Stimulated activated CD4-positive, alpha-beta T cell treated with anti-CD3 and anti-CD28 coated beads, Interleukin-12 subunit alpha, Interleukin-12 subunit beta, amount 100 ng/mL, for 24 hours (primary cell): ENCODE measurements at places on chromosomes 5 and 9.

GRCh38 chr9:134604834-134605233 lies 36.8 kb upstream of the COL5A1 start:
- DNase-seq: no peak

- no peak for DNase-seq
Observed at GRCh38 chr5:161378701-161379100, 167.8 kb downstream of the GABRB2 start.

DNA sequence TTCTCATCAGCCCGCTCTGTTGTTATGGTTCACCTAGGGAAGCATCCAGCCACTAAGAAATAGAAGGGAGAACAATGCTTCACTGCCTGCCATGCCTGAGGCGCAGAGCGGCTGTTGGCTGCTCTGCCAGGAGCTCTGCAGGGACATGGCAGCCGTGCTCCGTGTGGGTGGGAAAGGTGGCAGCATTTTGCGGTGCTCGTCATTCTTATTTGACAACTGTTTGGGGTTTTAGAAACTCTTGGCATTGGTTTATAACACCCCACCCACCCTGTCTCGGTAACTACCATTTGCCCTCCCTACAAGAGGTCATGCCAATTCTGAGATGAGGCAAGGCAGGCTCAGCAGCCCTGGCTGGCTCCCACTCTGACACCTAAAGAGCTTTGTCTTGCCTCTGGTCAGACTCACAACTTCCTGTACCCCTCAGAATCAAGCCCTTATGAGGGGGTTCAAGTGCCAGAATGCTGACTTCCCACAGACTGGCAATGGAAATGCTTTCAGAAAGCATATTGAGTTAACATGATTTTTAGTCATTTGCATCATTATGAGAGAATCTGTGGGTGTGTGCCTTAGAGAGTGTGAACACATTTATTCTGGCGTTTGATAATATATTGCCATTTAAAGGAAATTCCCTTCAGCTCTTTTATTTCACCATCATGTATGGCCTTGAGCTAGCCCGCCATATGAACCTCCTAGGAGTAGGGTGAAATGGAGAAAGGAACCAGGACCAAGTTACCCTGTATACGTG lies 288.0 kb upstream of the ANKRD55 start:
- no peak for DNase-seq

DNA sequence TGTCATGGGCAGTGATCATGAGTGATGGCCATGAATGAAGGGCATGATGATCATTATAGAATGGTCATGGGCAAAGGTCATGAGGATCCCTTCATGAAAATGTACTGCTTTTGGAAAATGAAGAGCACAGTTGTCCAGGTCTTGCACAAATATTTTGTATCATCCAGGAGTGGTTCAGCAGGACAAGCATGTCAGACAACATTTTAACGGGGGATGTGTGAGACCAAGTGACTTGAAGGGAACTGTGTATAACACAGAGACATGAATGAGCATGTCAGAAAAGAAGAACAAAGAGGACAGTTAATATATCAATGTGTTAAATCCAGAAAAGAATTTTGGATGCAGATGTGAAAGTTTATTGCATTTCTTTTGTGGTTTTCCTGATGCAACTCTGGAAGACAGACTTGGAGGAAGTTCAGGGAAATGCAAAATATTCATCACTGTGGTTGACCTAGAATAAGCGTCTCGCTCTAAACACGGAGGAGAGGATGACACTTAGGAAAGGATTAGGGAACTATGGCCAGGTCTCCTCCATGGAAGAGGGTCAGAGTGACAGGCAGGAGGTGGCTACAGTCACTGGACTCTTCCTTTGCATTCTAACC lies 116.1 kb upstream of the IRX4 start:
- DNase-seq: no peak

- DNase-seq: no peak
Observed at GRCh38 chr9:14437354-14438231, 123.7 kb upstream of the NFIB start.

DNA sequence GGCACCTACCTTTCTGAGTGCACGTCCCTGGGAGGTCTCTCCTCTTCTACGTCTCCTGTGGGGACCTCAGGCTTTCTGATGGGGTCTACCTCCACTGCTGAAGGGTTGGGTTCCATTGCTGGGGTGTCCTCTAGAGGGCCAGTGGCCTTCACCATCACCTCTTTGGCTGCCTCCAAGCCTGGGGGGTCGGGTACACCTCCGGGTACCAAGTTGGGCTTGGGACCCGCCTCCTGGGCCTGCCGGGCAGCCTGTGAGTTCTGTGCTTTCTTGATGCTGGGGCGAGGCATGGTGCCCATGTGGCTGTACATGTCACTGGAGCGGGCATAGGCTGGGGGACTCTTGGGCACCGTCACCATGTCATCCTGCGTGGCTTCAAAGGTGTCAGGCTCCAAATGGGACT lies 4.5 kb downstream of the SH2D3C start:
- DNase-seq: no peak

DNA sequence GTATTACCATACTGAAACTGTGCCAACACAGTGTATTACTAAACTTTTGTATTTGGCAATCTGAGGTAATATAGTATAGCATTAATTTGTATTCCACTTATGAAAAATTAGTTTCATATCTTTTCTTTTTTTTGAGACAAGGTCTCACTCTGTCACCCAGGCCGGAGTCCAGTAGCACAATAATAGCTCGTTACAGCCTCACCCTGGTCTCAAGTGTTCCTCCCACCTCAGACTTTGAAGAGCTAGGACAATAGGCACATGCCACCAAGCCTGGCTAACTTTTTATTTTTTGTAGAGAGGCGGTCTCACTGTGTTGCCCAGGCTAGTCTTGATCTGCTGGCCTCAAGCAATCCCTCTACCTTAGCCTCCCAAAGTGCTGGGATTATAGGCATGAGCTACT lies 36.1 kb downstream of the POLK start:
- no peak for DNase-seq

- no peak for DNase-seq
Observed at GRCh38 chr9:80086822-80087345, 515.1 kb downstream of the TLE4 start.

- no peak for DNase-seq
Observed at GRCh38 chr9:74205056-74205455, 292.1 kb upstream of the RORB start.

GRCh38 chr9:5582835-5583195 lies 46.1 kb upstream of the RIC1 start:
- DNase-seq: no peak

DNA sequence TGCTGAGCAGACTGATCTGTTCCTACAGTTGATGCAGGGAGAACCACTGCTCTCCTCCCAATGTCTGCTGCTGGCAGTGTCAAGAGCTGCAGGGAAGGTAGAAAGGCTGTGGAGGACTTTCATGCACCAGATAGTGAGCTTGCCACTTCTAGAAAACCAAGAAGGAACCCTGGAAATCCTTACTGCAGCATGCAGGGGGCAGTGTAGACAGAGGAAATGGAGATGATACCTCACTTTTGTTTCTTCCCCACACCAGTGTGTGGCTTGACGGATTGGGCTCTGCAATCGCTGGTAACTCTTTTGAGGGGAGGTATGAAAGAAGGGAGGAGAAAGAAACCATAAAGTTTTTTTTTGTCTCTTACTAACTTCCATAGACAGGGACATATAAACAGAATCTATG lies 480.7 kb downstream of the DMAC1 start:
- no peak for DNase-seq

DNA sequence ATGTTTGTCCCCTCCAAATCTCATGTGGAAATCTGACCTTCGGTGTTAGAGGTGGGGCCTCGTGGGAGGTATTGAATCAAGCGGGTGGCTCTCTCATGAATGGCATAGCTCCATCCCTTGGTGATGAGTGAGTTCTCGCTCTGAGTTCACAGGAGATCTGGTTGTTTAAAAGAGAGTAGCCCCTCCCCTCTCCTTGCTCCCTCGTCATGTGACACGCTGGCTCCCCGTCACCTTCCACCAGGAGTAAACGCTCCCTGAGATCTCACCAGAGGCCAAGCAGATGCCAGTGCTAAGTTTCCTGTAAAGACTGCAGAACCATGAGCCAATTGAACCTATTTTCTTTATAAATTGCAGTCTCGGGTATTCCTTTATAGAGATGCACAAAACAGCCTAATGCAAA lies 74.5 kb downstream of the RASEF start:
- no peak for DNase-seq

GRCh38 chr5:9774472-9775079 lies 144.4 kb upstream of the TAS2R1 start:
- DNase-seq: no peak
